ENCODE measurements at places on chromosomes 11 and 22. TPM values are rescaled to one million over a fixed set of nuclear protein-coding genes. Genes with fewer than 3 reads are reported as not detected.

LIPT2 gene
- total RNA-seq: 5.7 TPM

DDI1 gene
- not detected for total RNA-seq

TRIM51 gene
- not detected for total RNA-seq

SMTNL1 gene
- total RNA-seq: not detected

MS4A12 gene
- not detected for total RNA-seq

- H3K27me3 ChIP-seq: no peaks in the 10 kb centered on the region
- peaks cover 60% of the 10 kb centered on the region for H3K36me3 ChIP-seq
- peaks cover 36% of the 10 kb centered on the region for H3K4me1 ChIP-seq
- DNase-seq: no peak
Observed at GRCh38 chr11:67489885-67490726, 7.3 kb downstream of the AIP start.

DNA sequence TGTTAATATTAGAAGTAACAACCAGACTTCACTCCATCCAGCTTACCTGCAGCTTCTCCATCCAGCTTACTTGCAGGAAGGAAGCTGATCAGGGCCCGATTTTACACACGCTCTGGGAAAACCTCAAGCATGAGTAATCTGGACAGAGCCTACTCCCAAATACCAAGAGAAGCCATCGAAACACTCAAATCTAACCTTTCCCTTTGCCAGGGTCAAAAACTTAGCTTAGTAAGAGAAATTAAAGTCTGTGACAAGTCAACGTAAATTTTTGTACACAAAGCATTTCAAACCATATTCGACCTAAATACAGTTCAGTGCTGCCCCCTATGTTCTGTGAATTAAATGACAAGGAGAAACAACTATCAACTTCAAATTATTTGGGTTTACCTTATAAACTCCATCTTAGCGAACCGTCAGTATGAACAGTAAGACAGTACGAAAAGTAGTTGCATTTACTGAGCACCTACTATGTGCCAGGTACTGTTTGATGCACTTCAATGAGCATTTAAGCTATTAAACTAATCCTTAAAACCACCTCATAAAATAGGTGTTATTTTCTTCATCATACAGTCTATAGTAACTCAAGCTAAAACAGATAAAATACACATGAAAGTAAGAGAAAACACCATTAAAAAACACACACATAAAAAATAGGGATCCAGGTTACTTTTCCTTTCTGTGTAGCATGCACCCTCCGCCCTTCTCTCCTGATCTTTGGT, 36.9 kb downstream of the ARFGAP3 start:
- peaks cover 11% of the 10 kb centered on the region for H3K4me1 ChIP-seq
- no peaks in the 10 kb centered on the region for H3K27me3 ChIP-seq
- H3K36me3 ChIP-seq: peaks cover 44% of the 10 kb centered on the region
- H3K4me3 ChIP-seq: no peak overlapping the region
- H3K27ac ChIP-seq: no peak overlapping the region

- no peak overlapping the region for H3K4me3 ChIP-seq
- no peak overlapping the region for H3K27ac ChIP-seq
- H3K4me1 ChIP-seq: peaks cover 3% of the 10 kb centered on the region
Observed at GRCh38 chr11:128790196-128790595, 76.9 kb downstream of the KCNJ1 start.

DNA sequence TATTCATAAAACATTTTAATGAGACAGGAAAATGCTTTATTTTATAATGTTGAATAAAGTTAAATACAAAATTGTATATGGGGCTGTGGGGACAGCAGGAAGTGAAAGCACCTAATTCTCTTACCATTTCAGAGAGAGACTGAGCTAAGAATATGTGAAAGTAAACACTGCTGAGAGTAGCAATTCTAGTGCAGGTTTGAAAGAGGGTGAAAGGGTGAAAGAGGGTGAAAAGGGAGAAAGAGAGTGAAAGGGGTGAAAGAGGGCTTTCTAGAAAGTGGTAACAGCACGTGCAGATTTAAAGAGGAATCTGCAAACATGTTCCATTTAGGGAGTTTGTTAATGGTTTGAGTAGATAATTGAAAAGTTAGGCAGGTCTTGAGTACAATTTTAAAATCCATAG, 652.0 kb upstream of the CCDC90B start:
- H3K27ac ChIP-seq: no peak overlapping the region
- H3K4me1 ChIP-seq: no peaks in the 10 kb centered on the region
- H3K36me3 ChIP-seq: no peaks in the 10 kb centered on the region
- no peaks in the 10 kb centered on the region for H3K27me3 ChIP-seq
- DNase-seq: no peak

DNA sequence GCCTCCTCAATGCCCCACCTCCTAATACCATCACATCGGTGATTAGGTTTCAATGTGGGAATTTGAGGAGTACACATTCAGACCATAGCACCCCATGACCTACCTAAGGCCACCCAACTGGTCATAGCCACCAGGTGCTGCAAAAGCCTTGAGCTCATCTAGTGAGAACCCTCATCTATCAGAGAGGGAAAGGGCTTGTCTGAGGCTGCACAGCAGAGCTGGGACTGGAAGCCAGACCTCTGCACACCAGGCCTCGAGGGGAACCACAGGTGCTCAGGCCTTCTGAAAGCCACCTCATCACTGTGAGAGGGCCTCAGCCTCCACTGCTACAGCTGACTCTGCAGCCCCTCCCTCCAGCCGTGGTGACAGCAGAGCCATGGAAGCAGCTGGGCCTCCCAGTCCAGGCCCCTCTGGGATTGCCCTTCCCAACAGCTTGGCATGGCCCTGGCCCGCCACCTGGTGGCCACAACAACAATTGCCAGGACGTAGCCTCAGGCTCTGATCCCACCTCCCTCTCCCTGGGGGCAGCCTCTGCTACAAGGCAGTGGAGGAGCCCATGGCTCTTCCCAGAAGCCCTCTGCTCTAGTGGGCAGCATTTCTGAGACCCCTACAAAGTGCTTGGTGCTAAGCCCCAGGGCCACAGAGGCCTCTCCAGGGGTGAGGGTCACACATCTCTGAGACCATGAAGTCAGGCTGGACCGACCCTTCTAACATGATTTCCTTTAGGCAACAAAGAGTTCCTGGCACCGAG, 41.0 kb upstream of the PRDM11 start:
- H3K4me3 ChIP-seq: no peak overlapping the region
- peak; percentile 32 for DNase-seq
- no peaks in the 10 kb centered on the region for H3K36me3 ChIP-seq
- H3K4me1 ChIP-seq: peaks cover 9% of the 10 kb centered on the region
- H3K27me3 ChIP-seq: peaks cover under 1% of the 10 kb centered on the region

GRCh38 chr11:117020869-117021564, 77.2 kb downstream of the SIK3 start:
- H3K4me1 ChIP-seq: peaks cover 64% of the 10 kb centered on the region
- peak overlapping the region; percentile 18 for H3K4me3 ChIP-seq
- no peak for DNase-seq

DNA sequence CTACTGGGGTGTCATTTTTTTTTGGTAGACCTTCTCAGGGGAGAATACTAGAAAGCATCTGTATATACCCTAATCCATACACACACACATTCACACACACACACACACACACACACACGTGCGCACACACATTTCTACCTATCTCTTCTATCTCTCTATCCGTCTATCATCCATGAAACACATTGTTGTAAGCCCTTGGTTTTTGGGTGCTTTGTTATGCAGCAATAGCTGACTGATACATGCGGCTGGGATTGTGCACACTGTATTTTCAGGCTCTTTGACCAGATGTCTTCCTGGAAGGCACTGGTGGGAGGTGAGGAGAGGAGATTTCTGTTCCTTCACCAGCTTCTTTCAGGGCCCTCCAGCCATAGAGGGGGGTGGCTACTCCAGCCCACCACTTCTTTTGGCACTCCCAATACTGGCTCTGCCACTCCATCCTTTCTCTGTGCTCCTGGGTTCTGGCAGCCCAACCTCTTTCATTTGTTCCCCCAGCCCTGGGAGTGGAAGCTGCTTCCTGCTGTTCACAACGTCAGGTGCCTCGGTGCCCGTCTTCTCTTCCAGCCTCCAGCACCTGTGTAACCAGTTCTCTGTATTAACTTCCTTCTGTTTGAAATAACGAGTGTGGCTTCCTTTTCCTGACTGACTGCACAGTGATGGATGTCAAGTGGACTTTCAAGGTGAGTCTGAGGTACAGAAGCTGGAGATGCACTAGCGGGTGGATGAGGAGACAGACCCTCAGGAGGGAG, 12.4 kb upstream of the MUC2 start:
- no peaks in the 10 kb centered on the region for H3K36me3 ChIP-seq
- H3K4me3 ChIP-seq: no peak overlapping the region
- H3K27me3 ChIP-seq: peaks cover 15% of the 10 kb centered on the region
- peaks cover 2% of the 10 kb centered on the region for H3K4me1 ChIP-seq

GRCh38 chr11:115042002-115042401, 363.7 kb downstream of the NXPE2 start:
- H3K27ac ChIP-seq: no peak overlapping the region
- no peaks in the 10 kb centered on the region for H3K36me3 ChIP-seq
- H3K4me1 ChIP-seq: no peaks in the 10 kb centered on the region

DNA sequence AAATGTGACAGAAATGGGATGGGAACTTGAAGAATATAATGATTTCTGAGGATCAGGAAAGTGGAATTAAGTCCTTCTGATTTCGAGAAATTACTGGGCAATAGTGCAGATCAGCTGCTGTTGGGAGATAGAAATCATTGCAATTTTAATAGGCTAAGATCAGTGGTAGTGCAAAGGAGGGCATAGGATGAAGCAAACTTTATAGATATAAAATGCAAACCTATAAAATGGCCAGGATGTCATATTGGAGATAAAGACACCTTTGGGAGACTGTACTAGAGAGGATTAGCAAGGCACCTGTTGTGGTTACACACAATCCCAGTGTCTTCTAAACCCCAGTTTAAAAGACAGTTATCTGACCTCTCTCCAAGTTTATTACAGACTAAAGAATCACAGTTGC, 6.5 kb upstream of the MS4A7 start:
- H3K4me3 ChIP-seq: no peak overlapping the region
- H3K27ac ChIP-seq: no peak overlapping the region
- no peaks in the 10 kb centered on the region for H3K4me1 ChIP-seq
- no peaks in the 10 kb centered on the region for H3K36me3 ChIP-seq
- DNase-seq: no peak
- peaks cover 2% of the 10 kb centered on the region for H3K27me3 ChIP-seq

DNA sequence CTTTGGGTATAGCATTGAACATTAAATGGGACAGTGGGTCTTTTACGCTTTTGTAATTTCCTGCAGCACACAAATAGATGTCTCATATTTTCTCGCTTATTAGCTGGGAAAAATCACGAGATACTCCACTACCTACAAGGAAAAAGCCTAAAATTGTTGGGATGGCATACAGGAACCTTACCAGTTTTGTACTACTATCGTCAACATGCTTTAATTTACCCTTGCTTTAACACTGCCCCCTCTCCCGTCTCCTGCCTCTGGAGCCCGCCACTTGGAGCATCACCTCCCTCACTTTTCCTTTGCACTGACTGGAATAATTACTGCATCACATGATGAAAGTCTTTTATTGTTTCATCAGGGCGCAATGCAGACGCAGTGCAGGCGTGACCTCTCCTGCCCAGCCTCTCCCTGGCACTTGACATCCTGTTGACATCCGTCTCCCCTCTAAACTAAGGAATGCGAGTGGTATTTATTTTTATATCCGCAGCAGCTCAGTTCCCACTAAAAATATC, 1.0 kb upstream of the FNBP4 start:
- peaks cover 30% of the 10 kb centered on the region for H3K36me3 ChIP-seq
- peaks cover 14% of the 10 kb centered on the region for H3K4me1 ChIP-seq
- no peaks in the 10 kb centered on the region for H3K27me3 ChIP-seq
- H3K4me3 ChIP-seq: peak overlapping the region; percentile 87
- DNase-seq: no peak
- peak overlapping the region; percentile 100 for H3K27ac ChIP-seq

DNA sequence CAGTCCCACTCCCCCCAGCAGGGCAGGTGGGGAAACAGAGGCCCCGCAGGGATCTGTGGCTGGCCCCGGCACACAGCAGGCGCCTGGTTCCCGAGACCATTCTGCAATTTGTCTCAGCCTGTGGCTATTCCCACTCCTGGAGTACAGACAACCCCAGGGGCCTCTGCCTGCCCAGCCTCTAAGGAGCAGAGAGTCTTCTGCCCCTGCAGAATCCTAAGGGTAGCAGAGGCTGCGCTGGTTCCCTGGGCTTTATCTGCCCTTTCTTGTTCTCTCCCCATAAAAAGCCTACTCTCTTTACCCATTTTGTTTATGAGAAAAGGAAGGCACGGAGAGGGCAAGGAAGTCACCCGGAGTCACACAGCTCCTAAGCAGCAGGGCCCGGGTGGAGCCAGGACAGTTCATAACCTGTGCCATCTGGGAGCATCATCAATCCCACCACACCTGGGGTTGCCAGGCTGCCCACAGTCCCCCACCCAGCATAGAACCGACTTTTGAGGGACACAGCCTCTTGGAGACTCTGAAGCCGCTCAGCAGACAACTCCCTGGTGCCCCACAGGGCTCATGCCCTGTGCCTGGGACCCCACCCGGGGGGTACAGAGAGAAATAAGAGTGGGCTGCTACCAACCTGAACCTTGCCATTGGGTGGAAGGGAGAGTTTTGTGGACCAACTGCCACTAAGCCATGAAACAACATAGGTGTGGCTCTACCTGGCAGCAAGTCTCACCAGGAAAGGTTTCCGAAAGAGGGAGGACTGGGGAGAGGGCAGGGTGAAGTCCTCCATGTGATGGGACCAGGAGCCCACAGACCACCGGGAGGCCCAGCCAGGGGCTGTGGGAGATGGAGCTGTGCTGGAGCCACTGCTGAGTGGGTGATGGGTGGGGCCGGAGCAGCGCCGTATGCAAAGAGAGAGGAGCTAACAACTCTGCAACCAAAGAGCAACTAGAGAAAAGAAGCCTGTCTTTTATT, 17.2 kb upstream of the LINC01488 start:
- no peaks in the 10 kb centered on the region for H3K36me3 ChIP-seq
- no peak for DNase-seq
- no peaks in the 10 kb centered on the region for H3K27me3 ChIP-seq
- no peaks in the 10 kb centered on the region for H3K4me1 ChIP-seq
- H3K4me3 ChIP-seq: no peak overlapping the region

DNA sequence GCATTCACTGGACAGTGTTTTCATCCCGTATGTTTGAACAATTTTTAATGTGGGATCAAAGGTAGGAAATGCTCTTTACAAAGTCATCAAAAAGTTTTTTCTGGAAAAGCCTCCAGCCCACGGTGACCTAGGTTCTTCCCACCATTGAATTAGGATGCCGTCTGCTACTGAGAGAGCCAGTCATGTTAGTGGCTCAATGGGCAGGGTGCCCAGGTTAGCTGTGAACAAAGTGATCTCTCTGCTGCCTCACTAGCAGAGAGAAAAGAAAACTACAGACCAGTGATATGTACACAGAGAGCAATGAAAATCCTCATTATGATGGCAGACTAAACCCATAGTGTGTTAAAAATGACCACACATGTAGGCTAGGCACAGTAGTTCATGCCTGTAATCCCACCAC, 32.4 kb downstream of the KCNQ1 start:
- no peak overlapping the region for H3K4me3 ChIP-seq
- peaks cover 14% of the 10 kb centered on the region for H3K36me3 ChIP-seq
- H3K27ac ChIP-seq: no peak overlapping the region
- H3K4me1 ChIP-seq: peaks cover 12% of the 10 kb centered on the region
- no peaks in the 10 kb centered on the region for H3K27me3 ChIP-seq
